AG09309 (cell line): ENCODE measurements at places on chromosomes 13 and 19.

- no peak for DNase-seq
These were observed 117.7 kb upstream of the CACNA1A start for GRCh38 chr19:13623716-13624710.

DNA sequence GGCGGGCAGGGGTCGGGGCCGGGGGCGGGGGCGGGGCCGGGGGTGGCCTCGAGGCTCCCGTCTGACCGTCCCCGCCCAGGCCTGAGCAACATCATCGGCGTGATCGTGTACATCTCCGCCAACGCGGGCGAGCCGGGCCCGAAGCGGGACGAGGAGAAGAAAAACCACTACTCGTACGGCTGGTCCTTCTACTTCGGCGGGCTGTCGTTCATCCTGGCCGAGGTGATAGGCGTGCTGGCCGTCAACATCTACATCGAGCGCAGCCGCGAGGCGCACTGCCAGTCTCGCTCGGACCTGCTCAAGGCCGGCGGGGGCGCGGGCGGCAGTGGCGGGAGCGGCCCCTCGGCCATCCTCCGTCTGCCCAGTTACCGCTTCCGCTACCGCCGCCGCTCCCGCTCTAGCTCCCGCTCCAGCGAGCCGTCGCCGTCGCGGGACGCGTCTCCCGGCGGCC is 9.4 kb upstream of the CACNG6 start:
- DNase-seq = no peak

GRCh38 chr19:29212356-29212647 is 649 bp downstream of the UQCRFS1 start:
- no peak for DNase-seq

DNA sequence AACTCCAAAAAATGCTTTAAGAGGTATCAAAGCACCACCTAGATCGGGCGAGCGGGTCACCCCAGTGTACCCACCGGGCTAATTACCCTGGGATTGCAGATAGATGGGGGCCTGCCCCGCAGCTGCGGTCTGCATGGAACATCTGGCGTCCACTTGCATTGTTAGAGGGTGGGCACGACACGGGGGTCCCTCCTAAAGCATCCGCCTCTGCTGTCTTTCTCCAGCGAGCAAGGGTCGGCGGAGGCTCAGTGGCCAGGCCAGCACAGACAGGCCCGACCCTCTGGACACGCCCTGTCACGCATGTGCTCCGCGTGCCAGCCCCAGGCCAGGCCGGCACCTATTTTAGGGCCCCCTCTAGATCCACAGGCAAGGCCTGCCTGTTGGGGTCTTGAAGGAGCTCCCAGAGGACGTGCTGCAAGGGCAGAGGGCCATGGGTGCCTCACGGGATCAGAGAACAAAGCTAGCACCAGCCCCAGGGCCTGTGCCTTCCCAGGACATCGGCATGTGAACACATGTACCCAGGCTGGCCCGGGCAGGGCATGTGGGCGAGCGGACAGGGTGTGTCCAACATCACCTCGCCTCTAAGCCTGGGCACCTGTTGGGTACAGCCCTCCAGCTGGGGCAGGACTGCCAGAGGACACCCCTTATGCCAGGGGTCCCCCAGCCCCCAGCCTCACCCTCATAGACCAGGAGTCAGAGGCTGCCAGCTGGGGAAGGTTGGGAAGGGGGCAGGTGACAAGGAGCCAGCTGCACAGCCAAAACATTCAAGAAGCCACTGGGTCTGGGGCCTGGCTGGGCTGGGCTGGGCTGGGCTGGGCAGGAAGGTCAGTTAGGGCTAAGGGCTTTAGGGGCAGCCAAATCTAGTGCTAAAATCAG is 35.6 kb upstream of the NANOS3 start:
- no peak for DNase-seq

- no peak for DNase-seq
These were observed at the start of gene EDNRB for GRCh38 chr13:77918391-77919245. EDNRB (minus strand) TSS chr13:77918831; CDS start chr13:77918573, 258 bp downstream.
